NCI-H1436 (cell line): ENCODE measurements at places on chromosomes 3 and 15.

DNA sequence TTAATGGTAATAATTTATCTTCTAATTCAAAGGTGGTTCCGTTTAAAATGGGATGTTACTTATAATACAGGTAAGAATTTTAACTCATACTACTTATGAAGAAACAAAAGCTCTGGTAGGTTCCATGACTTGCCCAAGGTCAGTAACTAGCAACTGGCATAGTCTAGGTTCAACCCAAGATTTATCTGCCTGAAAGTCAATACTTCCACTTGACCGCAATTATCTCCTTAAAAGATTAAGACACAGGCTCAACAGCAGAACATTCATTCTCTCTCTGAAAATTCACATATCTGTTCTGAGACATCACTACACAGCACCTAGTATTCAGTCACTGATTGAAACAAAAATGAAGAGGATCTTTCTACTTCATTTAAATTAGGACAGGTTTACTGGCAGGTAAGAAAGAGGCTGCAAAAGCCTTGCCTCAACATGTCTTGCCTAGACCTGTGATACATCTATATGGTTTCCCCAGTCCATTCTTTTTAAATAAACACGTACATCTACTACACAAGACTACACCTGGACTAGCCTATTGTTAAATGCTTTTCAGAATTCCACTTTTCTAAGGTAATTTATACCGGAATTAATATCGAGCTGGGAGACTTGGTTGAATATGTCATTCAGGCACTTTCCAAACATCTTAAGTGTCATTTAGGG is 1.2 kb downstream of the CSNK1G1 start:
- DNase-seq: no peak

DNA sequence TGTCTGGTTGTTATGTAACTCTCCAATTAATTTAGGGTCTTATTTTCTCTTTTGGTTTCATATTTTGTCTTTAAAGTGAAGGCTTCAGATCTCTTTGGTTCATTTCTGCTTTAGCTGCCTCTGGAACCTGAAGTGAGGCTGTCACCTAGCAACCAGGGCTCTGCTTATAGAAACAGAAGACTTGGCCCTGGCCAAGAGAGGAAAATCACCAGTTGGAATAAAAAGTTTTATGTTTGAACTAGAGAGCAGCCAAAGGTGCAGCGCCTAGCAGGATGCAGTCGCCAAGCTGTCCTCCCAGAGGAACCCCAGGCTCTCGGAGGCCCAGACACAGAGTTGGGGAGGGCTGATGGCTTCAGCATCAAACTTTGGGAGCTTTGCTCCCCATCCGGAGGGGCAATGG is 41.1 kb downstream of the LYZL4 start:
- DNase-seq: no peak

GRCh38 chr3:72370947-72371346 is 477.3 kb downstream of the SHQ1 start:
- no peak for DNase-seq

DNA sequence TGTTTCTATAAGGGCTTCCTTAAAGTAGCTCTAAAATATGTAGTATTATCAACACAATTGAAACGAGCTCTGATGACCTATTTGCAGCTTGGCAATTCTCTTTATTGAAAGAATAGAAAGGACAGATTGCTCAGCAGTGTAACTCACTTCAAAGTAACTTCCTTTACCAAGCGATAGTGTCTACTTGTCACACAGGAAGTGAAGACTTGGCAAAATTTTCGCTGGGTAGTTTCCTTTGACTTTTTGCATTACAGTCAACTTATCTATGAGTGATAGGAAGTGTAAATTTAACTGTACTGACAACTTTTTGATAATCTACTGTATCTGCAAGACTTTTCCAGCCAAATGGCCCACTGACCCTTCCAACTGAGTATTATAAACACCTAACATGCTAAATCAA is 22.8 kb downstream of the SLC9A9 start:
- DNase-seq: no peak

GRCh38 chr3:11495948-11496557 is 147.7 kb downstream of the VGLL4 start:
- no peak for DNase-seq

DNA sequence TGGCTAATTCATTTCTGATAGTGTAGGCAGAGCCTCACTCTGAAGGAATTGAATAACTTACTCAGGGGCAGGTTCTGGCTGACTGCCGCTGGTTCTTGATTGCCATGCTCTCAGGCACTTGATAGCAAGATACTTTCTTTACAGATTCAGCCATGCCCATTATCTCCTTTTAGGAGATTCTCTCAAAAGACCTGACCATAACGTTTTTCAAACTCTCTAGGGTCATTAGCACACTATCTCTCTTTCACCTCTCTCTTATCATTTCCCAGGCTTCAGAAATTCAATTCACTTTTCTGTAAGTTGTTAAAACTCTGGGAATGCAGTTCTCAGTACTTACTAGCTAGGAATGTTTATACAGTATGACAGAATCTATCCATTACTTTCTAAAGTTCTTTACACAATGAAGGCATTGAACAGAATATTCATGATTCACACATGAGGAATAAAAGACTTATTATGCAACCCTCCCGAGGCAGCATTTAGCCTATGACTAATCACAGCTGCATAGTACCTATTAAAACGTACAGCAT is 850.3 kb upstream of the CADM2 start:
- no peak for DNase-seq

DNA sequence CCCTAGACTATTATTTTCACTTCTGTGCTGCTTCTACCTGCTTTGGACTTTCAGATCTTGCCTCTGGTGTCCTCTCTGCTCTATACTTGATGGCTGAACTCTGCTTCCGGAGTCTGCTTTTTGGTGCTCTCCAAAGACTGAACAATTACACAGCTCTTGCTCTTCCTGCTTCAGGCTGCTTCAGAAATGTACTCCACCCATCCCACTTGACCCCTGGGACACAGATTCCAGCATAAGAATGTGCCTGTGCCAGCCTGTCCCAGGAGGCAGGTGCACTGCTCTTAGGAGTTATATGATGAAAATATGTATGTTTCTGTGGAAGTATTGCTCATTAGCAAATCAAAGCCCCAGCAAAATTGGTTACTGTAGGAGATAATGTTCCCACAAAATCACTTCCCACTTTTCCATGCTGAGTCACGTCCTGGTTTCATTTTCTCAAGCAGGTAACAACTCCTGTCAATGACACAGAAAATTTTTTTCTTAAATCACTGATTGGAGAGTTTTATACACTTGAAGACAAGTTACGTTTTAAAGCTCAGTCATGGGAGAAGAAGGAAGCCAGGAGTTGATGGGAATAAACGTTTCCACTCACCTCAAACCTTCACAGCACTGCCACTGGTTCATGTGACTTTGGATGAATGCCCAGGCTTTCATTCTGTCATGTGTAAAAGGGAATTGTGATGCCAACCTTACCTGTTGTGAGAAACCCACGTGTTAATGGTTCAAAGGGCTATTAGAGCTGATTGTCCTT is 239.4 kb upstream of the ZPLD1 start:
- DNase-seq: no peak

- DNase-seq: no peak
Observed at GRCh38 chr3:120683213-120683612, 1.2 kb upstream of the HGD start.

GRCh38 chr15:88872106-88872505 is 23.2 kb downstream of the HAPLN3 start:
- no peak for DNase-seq

- no peak for DNase-seq
Observed at GRCh38 chr3:62940771-62941563, 65.8 kb upstream of the CADPS start.

- DNase-seq: no peak
Observed at GRCh38 chr3:28232659-28233058, 8.8 kb upstream of the CMC1 start.

GRCh38 chr15:48025118-48025517 is 95.7 kb upstream of the SLC24A5 start:
- DNase-seq: no peak

DNA sequence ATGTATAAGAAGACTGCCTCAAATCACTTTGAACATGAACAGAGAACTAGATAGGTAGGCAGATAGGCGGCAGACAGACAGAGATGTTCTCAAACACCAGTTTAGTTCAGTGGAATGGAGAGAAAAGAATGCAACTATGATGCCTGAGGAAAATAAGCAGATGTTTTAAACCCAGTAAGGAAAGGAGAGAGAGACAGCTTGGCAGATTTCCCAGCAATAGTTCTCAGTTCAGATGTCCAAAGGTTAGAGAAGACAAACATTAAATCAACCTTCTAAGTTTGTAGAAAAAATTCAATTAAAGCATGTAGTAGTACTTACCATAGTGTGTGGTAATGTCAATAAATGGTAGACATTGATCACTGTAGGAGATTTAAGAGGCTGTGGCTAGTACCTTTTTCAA is 209.6 kb upstream of the PFN2 start:
- no peak for DNase-seq

- DNase-seq: no peak
Observed at GRCh38 chr3:133570139-133570936, 3.1 kb upstream of the CDV3 start.

DNA sequence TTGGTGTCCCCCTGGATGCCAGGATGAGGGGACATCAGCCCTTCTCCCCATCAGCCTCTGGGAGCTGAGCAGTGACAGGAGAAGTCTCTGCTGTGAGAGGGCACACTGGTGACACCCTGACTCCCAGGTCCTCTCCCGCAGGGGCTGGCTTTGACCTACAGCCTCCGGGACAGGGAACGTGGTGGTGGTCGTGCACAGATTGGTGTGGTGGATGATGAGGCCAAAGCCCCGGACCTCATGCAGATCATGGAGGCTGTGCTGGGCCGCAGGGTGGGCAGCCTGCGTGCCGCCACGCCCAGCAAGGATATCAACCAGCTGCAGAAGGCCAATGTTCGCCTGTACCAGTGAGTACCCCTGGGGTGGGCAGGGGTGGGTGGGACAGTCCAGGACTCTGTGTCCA is 6.8 kb downstream of the VILL start:
- no peak for DNase-seq

GRCh38 chr15:35271371-35272043 is 186.4 kb upstream of the NANOGP8 start:
- DNase-seq: no peak

DNA sequence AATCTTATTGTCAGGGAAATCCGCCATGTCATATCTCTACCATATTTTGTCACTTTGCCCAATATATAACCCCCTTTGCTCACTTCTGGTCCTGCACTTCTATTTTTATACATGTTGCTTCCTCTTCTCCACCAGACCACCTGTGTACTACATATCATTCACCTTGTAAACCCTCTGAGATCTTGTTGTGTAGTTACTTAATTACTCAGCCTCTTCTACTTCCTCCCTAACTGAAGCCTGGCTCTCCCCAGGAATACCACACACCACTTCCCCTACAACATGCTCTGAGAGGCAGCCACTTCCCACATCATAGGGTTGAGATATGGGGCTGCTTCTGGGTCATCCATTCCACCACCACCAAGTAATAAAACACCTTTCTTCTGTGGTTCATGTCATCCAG is 10.0 kb downstream of the HEXA start:
- no peak for DNase-seq

- peak; percentile 79 for DNase-seq
Observed at GRCh38 chr3:115217678-115218451, 70.8 kb upstream of the ZBTB20 start.

GRCh38 chr3:90031121-90031520 is 923.7 kb downstream of the EPHA3 start:
- DNase-seq: no peak

GRCh38 chr15:49148727-49149126 is 6.7 kb downstream of the COPS2 start:
- no peak for DNase-seq

- no peak for DNase-seq
Observed at GRCh38 chr3:82130046-82130445, 368.6 kb upstream of the GBE1 start.

- DNase-seq: no peak
Observed at GRCh38 chr15:33534642-33535041, 223.9 kb downstream of the RYR3 start.

- peak; percentile 5 for DNase-seq
Observed at GRCh38 chr3:111621535-111621934, 26.4 kb upstream of the ZBED2 start.

DNA sequence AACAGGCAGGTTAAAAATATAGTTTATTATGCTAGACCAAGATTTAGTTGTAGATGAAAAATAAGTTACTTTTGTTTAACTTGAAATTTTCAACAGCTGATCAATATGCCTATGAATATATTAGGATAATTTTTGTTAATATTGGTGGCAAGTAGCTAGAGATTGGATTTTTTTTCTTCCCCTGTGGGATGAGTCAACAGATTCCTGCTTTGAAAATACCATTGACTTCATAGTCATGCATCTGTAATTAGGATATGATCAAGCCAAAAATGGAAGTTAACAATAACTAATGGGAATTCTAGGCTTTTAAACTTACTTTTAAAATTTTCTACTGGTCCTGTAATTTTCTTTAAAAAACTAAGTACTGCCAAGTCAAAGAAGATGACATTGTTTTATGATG is 211.7 kb downstream of the ZIC1 start:
- no peak for DNase-seq

DNA sequence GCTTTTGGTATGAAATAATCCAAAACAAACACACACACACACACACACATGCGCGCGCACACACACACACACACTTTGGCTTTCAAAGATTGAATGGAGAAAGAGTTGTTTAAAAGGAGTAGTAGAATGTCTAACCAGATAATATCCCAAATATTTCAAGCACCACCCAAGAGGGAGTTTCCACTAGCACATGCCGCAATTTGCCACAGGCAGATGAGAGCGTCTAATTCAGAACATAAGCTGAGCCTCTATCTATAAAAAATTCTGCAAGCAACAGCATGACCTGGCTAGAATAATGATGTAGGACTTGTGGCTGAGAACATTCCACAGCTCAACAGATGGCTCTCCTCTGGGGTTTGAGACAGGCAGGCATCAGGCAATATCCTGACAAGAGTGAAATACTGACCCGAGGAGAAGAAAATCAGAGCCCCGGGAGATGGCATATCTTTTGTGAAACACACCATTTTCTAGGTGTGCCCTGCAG is 302.5 kb upstream of the GADL1 start:
- no peak for DNase-seq

- no peak for DNase-seq
Observed at GRCh38 chr3:168030577-168030976, 65.1 kb downstream of the GOLIM4 start.

DNA sequence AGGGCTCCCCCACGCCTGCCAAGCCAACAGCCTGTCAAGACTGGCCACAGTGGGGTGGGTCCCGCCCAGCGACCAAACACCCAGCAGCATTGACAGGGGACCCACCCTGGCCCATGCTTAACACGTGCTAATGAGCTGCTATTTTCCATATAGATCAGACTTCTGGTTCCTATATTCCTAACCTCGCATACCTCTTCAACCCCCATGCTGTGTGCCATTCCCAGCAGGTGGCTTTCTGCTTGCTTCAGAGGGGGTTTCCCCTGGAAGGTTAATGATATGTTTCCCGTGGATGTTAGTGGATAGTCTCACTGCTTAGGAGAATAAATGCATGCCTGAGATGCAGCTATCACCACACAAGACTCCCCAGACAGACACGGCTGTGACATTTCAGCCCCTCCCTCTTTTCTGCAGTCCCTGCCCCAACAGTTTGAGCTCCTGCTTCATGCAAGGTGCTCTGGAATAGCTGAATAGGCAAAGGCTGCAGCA is 37.9 kb upstream of the MGLL start:
- DNase-seq: no peak
